MCF 10A (cell line): ENCODE measurements at places on chromosomes 6 and 20. TPM values are rescaled to one million over a fixed set of nuclear protein-coding genes. Genes with fewer than 3 reads are reported as not detected.

DNA sequence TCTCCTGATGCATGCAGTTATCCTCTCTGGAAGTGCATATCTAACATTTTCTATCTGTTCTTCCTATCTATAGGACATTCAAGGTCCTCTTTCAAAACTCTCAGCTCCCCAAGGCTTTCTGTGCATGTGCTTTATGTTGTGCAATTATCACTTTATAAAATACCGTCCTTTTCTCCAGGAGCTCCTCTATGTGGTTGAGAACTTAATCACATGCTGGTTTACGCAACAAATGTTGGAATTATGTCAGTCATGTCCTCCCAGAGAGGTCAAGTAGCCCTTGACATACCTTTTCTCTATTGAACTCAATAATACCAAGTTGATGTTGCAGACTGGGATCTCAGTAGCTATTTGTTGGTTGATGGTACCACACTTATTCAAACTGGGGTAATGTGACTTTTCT lies 388.4 kb downstream of the BTBD3 start:
- H3K36me3 ChIP-seq: no peaks in the 10 kb centered on the region
- peak; percentile 50 for DNase-seq
- no peak overlapping the region for H3K4me3 ChIP-seq
- no peak overlapping the region for H3K27ac ChIP-seq

C6orf132 gene
- 19.5 and 31.9 TPM in 2 replicates for total RNA-seq

DNA sequence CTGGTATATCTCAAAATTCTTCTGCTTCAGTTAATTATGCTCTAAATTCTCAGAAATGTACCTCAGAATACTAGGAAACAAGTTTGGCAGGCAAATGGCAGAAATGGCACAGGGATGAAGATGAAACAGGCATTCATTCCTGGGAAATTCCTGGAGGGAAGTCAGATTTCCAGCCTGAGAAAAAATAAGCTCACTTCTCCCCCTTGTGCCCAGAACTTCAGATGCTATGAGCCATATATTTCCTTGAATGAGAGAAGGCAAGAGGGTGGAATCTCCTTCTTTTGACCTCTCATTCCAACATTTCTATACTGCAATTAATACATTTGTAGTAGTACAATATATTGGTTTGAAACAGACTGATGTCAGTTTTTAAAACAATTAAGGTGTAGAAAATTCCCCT lies 22.8 kb downstream of the RGS17 start:
- no peak overlapping the region for H3K27ac ChIP-seq
- H3K4me3 ChIP-seq: no peak overlapping the region
- no peaks in the 10 kb centered on the region for H3K36me3 ChIP-seq
- no peaks in the 10 kb centered on the region for H3K27me3 ChIP-seq

PPARD gene
- 13.8 and 16.8 TPM in 2 replicates for total RNA-seq
